SK-N-DZ (cell line): ENCODE measurements at places on chromosomes 12 and 14.

DNA sequence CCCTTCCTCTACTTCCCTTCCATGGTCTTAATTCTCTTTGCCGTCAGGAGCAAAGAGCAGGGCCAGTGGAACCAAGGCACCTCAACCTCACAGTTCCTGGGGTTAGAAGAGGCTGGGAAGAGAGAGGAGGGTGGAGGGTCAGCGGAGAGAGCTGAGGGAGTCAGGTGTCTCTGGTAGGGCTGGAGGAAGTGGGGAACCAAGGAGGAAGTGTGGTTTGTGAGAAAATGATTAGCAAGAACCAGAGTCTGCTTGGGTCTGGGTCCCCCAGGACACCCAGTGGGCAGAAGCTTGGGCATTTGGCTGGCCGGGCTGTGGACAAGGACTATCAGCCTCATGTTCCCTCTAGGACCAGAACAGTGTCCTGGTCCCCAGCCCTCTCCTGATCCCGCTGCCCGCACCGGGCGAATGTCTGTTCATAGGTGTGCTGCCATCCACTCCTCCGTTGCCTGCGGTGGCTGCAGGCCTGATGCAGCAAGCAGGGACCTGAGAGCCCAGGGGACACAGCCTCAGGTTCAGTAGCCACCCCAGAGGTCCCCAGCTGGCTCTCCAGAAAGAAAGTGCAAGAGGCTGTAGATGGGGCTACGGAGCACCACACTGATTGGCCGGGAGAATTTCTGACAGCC, 2.3 kb downstream of the HOXC12 start:
- DNase-seq, result no peak

DNA sequence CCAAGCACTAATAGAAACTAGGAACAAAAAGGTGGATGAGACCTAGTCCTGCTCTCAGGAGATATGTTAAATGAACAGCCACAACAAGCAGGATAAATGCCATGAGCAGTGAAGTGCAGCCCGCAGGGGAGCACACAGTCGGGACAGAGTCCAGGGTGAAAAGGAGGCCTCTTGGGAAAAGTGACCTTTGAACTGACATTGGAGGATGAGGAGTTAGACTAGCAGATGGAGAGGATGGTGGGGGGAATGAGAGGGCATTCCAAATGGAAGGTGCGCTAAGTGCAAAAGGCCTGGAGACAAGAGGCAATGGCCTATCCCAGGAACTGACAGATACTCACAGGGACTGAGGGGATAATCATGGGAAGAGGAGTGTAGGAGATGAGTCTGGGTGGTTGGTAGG, 4.5 kb downstream of the OS9 start:
- DNase-seq, result no peak

DNA sequence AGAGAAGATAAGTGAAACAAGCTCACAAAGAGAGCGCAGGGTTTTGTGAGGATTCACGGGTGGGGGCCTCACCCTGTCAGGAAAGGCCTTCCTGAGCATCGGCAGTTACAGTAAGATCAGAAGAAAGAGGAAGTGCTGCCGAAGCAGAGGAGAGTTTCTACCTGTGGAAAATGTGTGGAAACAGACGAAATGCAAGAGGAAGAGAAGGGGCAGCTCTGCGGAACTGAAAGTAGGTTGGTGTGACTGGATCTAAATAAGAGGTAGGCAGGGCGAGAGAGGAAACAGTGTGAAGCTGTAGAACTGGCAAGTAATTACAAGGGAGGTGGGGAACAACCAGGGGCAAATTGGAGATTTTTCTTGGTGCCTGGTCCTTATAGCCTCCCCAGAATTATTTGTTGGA, 2.6 kb downstream of the GPR68 start:
- DNase-seq, result no peak

- no peak for DNase-seq
Measured at GRCh38 chr12:127143020-127143419, 1124.0 kb upstream of the TMEM132C start.

- no peak for DNase-seq
Measured at GRCh38 chr12:50862316-50862715, 19.6 kb downstream of the TMPRSS12 start.
